ENCODE measurements at places on chromosomes 6 and 20.

DNA sequence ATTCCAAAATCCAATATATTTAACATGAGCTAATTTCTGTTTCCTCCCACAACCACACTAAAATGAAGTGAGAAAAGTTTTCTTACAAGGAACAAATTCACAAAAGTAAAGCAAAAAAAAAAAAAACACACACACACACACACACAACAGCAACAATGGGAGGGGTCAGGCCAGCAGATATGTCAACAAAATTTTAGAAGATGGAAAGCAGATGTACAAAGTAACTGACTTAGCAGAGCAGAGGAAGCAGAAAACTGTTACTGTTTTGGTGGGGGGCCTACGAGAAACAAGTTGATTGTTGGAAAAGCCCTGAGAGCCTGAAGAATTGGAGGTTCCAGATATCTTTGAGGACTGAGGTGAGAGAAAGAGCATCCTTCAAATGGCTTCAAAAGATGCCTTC, 11.7 kb downstream of the EPB41L2 start:
- DNase-seq, result no peak

DNA sequence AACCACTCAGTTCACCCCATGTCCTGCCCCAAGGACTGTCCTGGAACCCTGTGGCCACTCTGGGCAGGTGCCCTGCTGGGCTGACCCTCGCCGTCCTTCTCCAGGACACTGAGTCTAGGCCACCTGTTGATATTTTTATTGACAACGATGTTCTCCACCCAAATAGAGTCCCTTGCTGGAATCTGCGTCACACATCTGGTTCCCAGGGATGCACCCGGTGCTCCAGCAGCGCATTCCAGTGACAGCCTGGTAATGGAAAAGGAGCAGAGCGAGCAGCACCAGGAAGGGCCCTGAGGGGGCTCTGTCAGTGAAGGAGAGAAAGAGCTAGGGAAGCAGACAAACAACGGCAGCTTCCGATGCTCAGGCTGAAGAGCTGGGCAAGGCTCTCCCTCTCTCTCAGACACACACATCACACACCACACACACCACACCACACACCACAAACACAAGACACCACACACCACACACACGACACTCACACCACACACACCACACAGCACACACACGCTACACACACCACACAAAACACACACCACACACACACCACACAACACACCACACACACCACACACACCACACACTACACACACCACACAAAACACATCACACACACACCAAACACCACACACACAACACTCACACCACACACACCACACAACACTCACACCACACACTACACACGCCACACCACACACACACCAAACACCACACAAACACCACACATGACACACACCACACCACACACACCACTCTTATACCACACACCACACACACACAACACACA, 117.9 kb upstream of the THBS2 start:
- no peak for DNase-seq

GRCh38 chr6:37878150-37878710, 58.7 kb downstream of the ZFAND3 start:
- DNase-seq, result no peak

DNA sequence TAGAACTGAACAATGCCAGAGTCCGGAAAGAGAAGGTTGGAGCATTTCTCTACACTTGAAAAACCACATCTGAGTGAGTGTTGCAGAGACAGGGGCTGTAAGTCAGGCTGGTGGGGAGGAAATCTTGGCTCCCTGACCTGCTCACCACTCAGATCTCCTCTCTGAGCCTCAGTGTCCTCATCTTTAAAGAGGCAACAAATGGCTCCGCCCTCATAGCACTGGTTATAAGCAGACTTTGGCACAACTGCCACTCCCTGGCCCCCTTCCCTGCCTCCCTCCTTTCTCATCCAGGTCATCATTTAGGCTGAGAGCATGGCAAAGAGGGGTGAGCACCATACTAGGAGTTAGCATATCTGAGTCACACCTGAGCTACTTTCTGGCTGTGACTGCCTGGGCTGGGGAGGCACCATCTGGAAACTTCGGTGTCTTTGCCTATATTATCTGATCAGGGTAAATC, 10.6 kb downstream of the SIRPG start:
- DNase-seq, result no peak

DNA sequence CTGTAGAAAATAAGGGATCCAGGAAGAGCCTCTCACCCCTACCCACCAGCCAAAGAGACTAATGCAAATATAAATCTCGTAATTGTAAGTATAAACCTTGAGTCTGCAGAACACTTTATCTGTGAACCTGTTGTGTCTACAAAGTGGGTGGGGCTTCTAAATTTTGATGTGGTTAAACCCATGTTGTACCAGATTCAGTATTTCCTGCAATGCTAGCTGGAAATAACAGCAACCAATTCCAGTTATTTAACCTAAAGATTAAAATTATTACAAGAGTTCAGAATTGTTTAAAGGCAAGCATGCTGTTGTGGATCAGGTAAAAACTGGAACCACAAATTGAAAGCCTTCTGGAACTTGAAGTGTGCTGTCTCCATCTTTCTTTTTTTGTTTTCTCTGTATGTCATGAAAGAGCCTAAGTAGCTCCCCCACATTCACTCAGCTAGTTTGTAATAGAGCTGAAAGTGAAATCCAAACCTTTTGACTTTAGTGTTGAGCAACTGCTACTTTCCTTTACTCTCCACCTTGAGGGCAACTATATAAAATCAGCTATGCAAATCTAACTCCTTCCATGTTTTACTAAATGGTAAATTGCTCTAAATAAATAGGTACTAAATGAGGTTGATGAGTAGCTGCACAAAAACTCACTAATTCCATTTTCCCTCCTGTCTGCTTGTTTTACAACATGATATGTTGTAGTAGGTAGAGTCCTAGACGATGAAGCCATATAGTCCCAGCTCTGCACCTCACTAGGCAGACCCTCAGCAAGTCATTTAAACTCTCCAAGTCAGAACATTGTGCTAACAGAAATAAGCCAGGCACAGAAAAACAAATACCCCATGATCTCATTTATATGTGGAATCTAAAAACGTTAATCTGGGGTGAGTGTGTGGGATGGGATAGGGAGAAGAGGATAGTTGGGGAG, 17.9 kb upstream of the THEMIS start:
- no peak for DNase-seq

DNA sequence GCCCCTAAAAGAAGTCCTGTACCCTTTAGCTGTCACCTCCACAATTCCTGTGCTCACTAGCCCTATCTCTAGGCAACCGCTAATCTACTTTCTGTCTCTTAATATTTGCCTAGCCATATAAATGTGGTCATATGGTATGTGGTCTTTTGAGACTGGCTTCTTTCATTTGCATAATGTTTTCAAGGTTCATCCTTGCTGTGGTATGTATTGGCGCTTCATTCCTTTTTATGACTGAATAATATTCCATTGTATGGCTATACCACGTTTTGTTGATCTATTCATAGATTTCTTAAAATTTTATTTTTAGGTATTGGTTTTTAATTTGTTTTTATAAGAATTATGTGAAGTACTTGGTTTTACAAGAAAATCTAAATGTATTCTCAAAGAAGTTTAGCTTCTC, 70.0 kb downstream of the MAP3K4 start:
- no peak for DNase-seq

GRCh38 chr6:40011844-40012243, 77.6 kb upstream of the MOCS1 start:
- DNase-seq, result no peak

GRCh38 chr6:30169658-30170614, 6.6 kb downstream of the TRIM15 start:
- peak; percentile 8 for DNase-seq

- DNase-seq, result no peak
Observed at GRCh38 chr20:36624068-36624943, 18.7 kb downstream of the RAB5IF start.

- no peak for DNase-seq
Observed at GRCh38 chr20:59776059-59776603, 157.3 kb downstream of the SYCP2 start.

- no peak for DNase-seq
Observed at GRCh38 chr20:38671186-38671585, 53.1 kb upstream of the SLC32A1 start.

- DNase-seq, result no peak
Observed at GRCh38 chr6:7050004-7050403, 57.8 kb upstream of the RREB1 start.

- DNase-seq, result no peak
Observed at GRCh38 chr6:90369651-90370050, 73.0 kb upstream of the BACH2 start.

DNA sequence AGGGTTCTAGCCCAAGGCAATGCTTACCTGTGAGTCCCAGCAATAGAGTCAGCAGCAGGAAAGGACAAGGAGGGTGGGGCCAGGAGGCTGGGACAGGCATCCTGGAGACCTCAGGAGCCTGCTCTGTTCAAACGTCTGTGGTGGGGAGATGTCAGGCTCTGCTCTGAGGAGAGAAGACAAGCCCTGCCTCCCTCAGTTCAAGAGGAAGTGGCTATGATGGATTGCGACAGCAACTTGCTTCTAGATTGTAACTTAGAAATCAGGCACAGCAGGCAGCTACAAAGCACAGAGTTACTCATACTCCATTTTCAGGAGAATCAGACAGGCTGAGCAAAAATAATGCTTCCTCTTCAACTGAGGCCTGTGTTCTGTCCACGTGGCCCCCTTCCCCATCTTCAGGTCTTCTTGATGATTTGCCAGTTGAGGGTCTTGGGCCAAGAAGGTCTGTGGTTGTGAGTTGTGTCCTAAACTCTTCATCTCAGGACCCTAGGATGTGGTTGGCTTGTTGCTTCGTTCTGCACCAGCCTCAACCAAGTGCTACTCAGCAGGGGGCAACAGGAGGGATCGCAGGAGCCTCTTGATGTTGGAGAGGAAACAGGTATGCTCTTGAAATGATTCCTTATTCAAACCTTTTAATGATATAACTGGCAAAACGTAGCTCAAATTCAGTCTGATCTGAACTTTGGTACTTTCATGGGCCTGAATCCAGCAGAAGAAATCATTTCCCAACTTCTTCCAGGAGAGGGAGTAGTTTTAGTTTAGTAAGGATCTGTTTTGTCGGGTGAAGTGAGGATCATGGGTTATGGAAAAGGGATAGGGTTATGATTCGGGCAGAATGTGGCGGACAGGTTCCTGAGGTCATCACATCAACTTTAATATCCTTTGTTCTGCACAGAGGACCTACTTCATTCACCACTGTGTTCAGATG, 31.0 kb downstream of the SIRPB1 start:
- DNase-seq, result no peak

- no peak for DNase-seq
Observed at GRCh38 chr20:32534661-32535240, 50.4 kb downstream of the NOL4L start.

- DNase-seq, result no peak
Observed at GRCh38 chr6:122702841-122703240, 76.7 kb upstream of the FABP7 start.

GRCh38 chr6:67883500-67884366, 751.3 kb upstream of the ADGRB3 start:
- no peak for DNase-seq

DNA sequence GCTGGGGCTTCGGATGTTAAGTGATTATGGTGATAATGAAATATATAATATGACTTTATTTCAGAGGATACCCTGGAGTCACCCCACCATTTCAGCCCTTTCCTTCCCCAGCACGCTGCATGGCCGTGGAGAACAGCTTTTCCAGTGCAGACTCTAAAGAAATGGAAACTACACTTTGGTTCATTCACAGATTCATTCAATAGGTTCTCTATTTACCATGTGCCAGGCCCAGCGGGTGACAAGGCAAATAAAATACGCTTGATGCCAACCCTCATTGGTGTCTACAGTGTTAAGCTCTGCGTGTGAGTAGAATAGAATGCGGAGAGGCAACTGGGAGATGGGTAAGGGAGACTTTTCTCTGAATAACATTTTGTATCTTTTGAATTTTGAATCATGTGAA, 89.7 kb downstream of the TCP11 start:
- DNase-seq, result no peak

- no peak for DNase-seq
Observed at GRCh38 chr6:105733556-105734162, 330.8 kb upstream of the PREP start.

DNA sequence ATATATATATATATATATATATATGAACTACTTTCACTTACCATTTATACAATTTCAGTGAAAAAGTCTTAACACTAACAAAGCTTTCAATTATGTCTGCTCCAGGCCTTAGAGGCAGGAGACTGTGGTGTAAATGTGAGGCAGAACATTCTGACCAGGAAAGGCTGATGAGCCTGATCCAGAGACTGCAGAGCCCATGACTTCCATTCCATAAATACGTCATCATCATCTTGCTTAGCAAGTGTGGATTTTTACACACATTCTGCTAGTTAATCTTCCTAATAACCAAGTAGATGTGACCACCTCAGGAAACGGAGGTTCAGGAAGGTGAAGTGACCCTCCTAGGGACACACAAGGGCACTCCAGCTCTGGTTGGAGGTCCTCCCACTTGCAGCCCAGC, 14.9 kb downstream of the TRERF1 start:
- DNase-seq, result no peak

GRCh38 chr20:8805737-8806442, 263.0 kb upstream of the PLCB4 start:
- DNase-seq, result no peak

DNA sequence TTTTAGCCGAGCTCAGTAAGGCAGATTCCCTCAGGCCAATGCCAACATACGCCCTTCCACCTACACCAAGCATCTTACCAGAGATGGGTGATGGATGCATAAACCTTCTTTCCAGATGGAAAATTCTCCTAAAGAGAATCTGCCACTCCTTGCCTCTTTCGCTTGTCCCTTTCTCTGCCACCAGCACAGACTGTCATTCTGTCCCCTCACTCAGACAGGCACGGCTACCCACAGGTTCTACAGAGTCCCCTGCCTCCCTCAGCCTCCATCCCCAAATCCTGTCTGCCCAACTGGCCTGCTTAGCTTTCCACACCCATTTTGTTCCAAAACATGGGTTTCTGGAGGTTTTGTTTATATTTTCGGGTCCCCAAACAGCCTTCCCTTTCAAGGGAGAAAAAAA, 12.7 kb upstream of the FOXF2 start:
- DNase-seq, result no peak

DNA sequence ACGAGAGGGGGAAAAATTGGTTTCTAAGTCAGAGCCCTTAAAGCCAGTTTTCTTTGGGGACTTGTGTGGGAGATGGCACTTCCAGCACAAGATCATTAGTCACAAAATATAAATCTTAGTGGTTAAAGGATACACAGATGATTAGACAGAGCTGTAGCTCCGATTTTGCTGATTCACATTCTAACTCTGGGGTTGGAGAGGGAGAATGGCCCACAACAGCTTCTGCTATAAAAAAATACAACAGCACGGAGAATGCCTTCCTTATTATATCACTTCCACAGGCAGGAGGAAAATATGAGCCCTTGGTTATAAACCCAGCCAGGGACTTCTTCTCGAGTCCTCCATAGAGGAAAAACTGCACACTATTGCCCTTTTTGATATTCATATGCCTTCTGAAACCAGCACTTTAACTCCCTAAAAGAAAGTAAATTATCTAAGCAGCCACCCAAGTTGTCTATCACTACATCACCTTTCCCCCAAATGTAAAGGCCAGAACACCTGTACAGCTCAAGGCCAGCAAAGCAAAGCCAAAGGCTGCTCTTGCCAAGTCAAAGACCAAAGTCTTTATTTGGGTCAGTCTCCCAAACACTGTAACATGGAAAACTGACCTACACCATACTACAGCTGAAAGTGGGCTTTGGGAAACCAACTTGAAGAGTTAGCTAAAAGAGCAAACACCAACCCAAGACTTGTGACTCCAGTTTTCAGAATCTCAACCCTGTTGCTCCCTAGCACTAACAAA, 10.4 kb downstream of the MRPL14 start:
- DNase-seq, result no peak

GRCh38 chr6:21176197-21176596, 417.4 kb upstream of the SOX4 start:
- DNase-seq, result no peak

- DNase-seq, result no peak
Observed at GRCh38 chr6:157774153-157775135, 48.6 kb upstream of the SNX9 start.

All from activated T-helper 2 cell treated with anti-CD3 and anti-CD28 coated beads, Interferon-gamma antibody, Interleukin-2, Interleukin-4, amounts not matched to agents 10 μg/mL and 5 μg/mL and 100 μg/mL, durations not matched to agents 14 hours and 24 hours and 36 hours (primary cell).